Stimulated activated CD4-positive, alpha-beta T cell treated with anti-CD3 and anti-CD28 coated beads, Interleukin-4, amount 100 ng/mL, for 1 hour (primary cell): ENCODE measurements at places on chromosomes 3 and 15.

- no peak for DNase-seq
These were observed 72.1 kb downstream of the EPHA3 start for GRCh38 chr3:89179355-89180001.

GRCh38 chr3:32275506-32275905 lies 37.0 kb downstream of the CMTM8 start:
- DNase-seq: no peak

GRCh38 chr3:4476496-4476895 lies 9.4 kb upstream of the SUMF1 start:
- DNase-seq: no peak

- DNase-seq: no peak
These were observed 144.7 kb downstream of the TPRG1 start for GRCh38 chr3:189316296-189317019.

- no peak for DNase-seq
These were observed 50.3 kb downstream of the ABTB1 start for GRCh38 chr3:127723011-127723567.

- no peak for DNase-seq
These were observed 68.7 kb upstream of the ATP10A start for GRCh38 chr15:25931851-25932250.

GRCh38 chr15:79399606-79400005 lies 32.5 kb upstream of the MINAR1 start:
- no peak for DNase-seq

GRCh38 chr15:81023483-81024264 lies 23.0 kb downstream of the TLNRD1 start:
- DNase-seq: no peak

GRCh38 chr15:39510001-39510701 lies 70.7 kb upstream of the THBS1 start:
- no peak for DNase-seq

- DNase-seq: no peak
These were observed 106.0 kb downstream of the MAP4 start for GRCh38 chr3:47910233-47910632.

DNA sequence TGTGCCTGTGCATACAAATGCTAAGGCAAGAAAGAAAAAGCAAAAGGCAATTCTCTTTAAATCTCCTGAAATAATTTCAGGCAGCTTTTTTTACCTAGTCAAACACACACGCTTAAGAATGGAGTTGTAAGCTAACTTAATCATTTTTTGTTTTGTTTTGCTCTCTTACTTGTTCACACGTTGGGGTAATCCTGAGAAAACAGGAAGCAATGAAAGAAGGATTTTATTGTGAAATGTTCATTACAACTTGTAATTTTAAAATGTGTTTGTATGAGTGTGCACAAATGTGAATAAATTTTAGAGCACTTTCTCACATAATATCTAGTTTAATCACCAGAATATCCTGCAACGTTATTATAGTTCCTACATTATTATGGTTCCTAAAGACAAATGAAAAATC lies 263.8 kb downstream of the LPP start:
- DNase-seq: no peak

GRCh38 chr3:188939814-188940572 lies 231.8 kb upstream of the TPRG1 start:
- no peak for DNase-seq

DNA sequence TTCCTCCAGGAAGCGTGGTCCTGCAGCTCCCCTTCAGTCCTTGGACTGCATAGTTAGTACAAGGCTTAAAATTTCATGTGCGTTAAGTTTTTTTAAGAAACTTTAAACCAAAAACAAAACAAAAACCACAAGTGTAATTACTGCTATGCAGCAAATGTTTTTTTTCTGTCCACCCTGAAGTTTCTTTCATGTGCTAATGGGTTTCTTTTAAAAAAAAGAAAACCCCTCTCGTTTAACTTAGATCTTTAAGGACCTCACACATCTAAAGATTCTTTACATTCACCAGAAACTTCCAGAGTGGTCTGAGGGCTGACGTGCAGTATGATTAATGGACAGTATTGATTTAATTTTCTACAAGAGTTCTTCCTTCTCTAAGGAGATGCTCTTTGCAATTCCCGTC lies 72.0 kb upstream of the PYGO1 start:
- DNase-seq: no peak

DNA sequence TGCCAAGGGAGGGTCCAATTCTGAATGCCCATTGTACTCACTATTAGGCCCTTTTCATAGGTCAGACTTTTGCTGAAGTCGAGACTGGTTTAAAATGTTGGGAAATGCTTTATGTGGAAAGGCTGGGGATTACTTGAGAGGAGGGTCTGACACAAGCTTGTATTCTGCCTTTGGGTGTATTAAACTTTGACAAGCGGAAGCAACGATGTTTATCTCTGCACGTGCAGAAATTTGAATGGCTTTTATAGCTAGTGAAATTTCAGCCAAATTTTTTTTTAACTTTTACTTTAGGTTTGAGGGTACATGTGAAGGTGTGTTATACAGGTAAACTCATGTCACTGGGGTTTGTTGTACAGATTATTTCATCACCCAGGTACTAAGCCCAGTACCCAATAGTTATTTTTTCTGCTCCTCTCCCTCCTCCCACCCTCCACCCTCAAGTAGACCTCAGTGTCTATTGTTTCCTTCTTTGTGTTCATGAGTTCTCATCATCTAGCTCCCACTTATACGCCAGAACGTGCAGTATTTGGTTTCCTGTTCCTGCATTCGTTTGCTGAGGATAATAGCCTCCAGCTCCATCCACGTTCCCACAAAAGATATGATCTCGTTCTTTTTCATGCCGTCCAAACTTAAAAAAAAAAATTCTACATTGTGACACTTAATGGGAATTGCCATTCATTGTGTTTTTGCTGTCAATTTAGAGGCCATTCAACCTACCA lies 223.0 kb upstream of the BHLHE40 start:
- no peak for DNase-seq

GRCh38 chr3:31896648-31897433 lies 84.2 kb downstream of the OSBPL10 start:
- DNase-seq: no peak

GRCh38 chr3:10521772-10522441 lies 16.5 kb upstream of the ATP2B2 start:
- DNase-seq: no peak

- DNase-seq: no peak
These were observed 623.5 kb downstream of the EDEM1 start for GRCh38 chr3:5811016-5811415.

DNA sequence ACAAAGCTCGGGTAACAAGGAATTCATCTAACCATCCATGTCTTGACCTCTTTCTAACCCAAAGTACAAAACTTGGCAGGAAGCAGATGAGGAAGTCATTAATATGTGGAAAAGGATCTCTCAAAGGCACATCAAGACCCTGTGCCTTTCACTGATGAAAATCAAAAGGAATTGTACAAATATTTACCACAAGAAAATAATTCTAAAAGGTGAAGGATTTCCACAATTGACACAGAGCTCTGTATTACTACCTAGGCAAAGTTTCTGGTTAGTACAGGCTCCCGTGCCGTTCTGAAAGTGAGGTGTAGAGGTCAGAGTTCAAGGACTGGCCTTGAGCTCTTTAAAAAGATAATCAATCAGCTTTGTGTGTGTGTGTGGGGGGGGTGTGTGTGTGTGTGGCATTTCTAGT lies 239.7 kb upstream of the ICE2 start:
- DNase-seq: no peak

DNA sequence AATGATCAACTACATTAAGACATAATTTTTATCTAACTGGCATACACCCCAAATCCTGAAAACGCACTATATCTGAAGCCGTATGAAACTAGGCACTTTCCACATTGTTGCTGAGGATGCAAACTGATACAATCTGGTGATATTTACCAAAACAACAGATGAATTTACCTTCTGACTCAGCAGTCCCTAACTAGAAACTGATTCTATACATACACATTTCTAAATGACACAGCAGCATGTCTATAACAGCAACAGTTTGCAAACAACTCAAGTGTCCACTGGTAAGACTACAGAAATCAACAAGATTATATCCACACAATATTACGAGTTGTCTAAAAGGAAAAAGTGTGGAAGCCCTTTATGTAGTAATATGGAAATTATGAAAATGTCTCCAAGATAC lies 22.9 kb downstream of the SECISBP2L start:
- no peak for DNase-seq

GRCh38 chr3:123380261-123380660 lies 68.6 kb downstream of the ADCY5 start:
- no peak for DNase-seq

- no peak for DNase-seq
These were observed 114.6 kb downstream of the TMEM108 start for GRCh38 chr3:133152681-133153220.

- DNase-seq: no peak
These were observed 12.1 kb downstream of the FAM3D start for GRCh38 chr3:58654466-58654865.

- DNase-seq: no peak
These were observed 51.5 kb downstream of the TGFBR2 start for GRCh38 chr3:30657914-30658313.

GRCh38 chr3:139448104-139448503 lies 28.2 kb downstream of the RBP2 start:
- DNase-seq: no peak

- DNase-seq: no peak
These were observed 23.1 kb downstream of the TRPM1 start for GRCh38 chr15:31078471-31078870.

GRCh38 chr3:113339616-113340244 lies 101.6 kb downstream of the CFAP44 start:
- no peak for DNase-seq

GRCh38 chr15:68384451-68385239 lies 47.3 kb downstream of the ITGA11 start:
- DNase-seq: no peak

DNA sequence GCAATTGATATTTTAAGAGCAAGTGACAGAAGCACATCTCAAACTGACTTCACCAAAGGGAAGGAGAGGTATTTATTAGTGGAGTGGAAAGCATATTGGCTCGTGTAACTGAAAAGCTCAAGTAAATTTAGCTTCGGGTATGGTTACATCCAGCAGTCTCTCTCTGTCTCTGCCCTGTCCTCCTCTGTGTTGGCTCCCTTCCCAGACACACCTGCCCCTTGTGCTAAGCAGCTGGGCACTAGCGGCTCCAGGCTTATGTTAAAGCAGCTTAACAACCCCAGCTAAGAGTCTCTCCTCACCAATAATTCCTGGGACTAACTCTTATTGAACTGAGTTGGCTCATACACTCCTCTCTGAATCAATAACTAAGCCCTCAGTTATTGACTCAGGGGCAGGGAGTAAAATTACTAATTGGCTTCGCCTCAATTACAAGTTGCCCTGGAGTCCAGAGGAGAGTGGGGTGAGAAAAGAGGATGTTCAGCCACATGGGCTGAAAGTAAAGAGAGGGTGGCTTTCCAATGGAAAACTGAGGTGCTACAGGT lies 12.8 kb upstream of the SH3BP5 start:
- DNase-seq: no peak

GRCh38 chr3:15638193-15638890 lies 36.8 kb downstream of the BTD start:
- DNase-seq: no peak

DNA sequence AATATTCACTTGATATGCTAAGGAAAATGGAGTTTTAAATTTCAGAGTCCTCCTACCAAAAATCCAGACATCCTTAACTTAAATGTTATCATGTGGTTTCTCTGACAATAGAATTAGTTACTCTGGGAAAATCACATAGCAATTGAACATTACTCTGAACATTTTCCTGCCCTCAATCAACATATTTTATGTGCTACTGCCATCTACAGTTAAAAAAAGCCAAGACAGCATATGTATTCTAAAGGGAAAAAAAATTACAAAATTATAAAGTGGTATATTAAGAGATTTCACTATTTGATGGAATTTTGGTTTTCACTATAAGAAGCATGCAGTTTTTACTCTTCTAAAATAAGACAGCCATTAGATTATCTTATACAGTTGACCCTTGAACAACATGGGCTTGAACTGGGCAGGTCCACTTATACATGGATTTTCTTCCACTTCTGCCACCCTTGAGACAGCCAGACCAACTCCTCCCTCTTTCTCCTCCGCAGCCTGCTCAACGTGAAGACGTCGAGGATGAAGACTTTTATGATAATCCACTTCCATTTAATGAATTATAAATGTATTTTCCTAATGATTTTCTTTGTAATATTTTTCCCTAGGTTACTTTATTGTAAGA lies 122.3 kb downstream of the ATP1B3 start:
- DNase-seq: no peak

- no peak for DNase-seq
These were observed 13.7 kb downstream of the CTDSPL2 start for GRCh38 chr15:44441095-44441501.
